ENCODE measurements at places on chromosomes 4 and X. TPM values are rescaled to one million over a fixed set of nuclear protein-coding genes. Genes with fewer than 3 reads are reported as not detected.

CSAG1 gene
- not detected for total RNA-seq

DNA sequence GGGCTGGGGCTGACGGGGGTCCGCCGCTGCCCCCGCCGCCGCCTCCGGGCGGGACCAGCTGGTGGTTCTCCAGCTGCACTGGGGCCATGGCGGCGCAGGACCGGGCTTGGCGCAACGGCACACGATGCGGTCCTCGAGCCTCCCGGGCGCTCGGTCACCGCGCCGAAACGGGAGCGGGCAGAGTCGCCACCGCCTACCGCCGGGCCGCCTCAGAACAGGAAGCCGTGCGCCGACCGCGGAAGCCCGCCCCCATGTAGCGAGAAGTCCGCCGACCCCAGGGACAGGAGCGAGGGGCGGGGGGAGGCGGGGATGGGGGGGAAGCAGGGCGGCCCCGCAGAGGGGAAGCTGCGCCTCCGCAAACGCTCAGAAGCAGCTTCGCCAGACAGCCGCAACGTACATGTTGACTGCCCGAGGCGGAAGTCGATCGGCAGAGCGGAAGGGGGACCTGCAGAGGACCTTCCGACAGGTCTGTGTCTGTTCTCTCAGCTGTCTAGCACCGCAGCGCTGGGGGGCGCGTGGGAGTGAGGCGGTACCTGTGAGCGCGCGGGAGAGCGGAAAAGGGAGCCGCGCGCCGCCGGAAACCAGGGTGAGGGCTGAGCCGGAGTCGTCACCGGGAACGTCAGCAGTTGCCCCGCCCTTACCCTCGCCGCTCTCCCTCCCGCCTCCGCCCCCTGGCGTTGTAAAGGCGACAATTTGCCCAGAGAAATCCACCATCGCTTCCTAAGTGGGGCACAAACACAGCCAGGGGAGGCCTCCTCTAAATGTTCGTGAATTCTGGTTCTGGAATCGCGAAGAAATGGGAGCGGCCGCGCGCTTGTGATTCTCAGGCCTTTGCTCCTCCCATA is at the start of gene MED14:
MED14 (minus strand) TSS at position 218 of the 845 bp plus-strand sequence; CDS start at position 88, 130 bp downstream.
- peak; percentile 94 for DNase-seq

GRCh38 chrX:77786365-77786680 is 307 bp upstream of the ATRX start:
- no peak for DNase-seq

DNA sequence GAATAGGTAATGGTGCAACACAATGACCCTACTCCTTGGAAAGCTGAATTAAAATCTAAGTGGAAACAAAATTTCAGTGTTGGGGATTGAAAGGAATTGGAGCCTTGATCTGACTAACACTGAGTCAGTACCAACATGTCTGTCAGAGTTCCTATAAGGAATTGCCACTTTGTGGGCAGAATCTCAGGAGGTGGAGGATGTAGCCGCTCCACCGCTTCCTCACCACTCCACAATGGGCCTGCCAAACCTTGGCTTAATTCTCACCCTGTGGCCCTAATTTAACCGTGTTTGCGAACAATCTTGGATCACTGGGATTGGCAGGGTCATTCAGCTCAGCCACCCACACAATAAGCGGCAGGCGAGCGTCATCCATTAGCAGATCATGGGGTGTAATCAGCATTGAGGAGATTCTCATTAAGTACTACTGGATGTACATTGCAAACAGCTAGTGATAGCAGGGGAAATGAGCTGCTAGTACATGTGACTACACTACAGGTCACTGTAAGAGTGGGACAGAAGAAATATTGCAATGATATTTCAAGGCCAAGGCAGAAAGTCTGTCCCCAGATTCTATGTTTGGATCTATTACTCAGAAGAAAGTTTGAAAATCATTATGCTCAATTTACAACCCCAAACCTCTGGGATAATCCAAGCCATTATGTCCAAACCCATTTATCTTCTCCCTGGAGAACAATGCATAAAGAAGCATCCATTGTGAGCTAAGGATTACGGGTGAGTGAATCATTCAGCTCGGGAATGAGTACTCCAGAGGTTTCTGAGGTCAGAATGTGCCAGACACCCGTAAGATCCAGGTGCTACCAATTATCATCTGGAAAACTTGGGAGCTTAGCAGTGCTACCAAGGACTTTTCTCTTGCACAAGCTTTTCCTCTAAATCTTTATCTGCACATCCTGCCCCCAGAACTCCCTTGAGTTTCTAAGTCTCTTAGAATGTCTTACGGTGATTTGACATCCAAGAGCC is 5.8 kb downstream of the SRPX start:
- DNase-seq = no peak

TKTL1 gene
- total RNA-seq = not detected

ADGRG2 gene
- total RNA-seq = not detected

DNA sequence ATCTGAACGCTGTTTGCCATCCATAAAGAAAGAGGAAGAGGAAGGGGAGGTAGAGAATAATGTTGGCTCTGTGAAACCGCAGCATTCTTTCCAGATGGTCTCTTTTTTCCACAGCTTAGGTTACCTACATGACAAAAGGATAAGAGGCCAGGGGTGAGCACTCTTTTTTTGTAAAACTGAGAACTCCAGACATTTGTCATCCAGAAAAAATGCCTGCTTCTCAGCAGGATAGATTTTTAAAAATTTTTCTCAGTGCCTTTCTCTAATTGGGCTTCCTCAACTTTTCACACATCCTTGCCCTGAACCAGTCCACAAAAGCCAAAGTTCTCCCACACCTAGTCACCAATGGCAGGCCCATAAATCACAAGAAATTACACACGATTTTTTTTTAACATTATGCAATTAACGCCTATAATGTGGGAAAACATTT is 158.1 kb upstream of the TENM3 start:
- DNase-seq = no peak

DNA sequence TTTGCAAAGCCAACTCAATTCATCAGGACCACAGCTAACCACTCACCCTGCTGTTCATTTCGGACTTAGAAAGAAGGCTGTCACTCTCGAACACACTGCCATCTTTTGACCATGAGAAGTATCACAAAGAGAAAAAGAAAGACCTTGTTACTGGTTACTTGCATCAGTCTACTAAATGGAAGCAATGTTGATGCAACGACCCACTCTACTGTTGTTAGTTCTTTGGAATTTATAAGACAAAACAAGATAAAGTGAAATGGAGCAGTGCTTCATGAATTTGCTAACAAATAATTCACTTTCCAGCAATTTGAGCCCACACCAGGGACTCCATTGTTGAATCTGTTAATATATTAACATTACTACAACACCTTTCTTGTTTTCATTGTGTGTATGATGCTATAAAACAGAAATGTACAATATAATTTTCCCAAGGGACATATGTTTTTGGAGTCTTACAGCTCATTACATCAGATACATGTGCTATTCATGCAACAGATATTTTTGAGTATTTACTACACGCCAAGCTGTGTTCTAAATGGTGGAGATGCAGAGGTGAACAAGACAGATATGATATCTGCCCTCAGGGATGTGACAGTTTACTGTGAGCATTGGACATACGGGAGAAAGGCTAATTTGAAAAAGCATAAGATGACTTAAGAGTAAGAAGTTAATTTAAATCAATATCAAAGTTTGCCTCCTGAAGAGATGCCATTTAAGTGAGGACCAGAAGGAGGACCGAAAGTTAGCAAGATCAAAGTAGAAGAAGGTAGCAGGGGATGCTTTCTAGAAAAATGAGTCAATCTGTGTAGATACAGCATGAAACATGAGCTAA is 87.2 kb downstream of the AREG start:
- no peak for DNase-seq

DNA sequence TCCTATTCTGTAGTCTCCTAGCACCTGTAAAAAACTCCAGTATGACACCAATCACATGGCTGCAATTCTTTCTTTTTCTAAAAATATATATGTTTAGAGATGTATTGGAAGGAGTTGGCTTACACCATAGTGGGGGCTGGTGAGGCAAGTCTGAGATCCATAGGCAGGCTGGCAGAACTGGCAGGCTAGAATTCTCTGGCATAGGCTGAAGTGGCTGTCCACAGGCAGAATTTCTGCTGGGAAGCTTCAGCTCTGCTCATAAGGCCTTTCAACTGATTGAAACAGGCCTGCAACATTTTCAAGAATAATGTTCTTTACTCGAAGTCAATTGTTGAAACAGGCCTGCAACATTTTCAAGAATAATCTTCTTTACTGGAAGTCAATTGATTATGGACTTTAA is 37.0 kb downstream of the FGF2 start:
- DNase-seq = no peak

DNA sequence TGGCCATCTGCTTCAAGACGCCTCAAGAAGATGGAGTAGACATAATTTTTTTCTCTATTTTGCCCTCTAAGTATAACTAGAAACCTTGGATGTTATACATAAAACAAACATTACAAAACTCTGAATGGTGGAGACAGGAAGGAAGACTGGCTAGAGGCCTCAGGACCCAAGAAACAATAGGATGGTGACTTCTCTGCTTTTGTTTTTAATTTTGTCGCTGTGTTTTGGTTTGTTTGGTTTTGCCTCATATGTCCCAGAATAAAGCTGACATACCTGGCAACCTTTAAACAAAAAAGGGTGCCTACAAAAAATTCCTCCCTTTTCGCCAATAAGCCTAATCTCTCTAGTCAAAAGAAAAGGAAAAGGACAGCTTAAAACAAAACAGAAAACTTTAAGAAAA is 109.1 kb downstream of the PPP4R3C start:
- no peak for DNase-seq

PABPC1L2B gene
- total RNA-seq = not detected

SETD7 gene
- 14.5 TPM for total RNA-seq

DNA sequence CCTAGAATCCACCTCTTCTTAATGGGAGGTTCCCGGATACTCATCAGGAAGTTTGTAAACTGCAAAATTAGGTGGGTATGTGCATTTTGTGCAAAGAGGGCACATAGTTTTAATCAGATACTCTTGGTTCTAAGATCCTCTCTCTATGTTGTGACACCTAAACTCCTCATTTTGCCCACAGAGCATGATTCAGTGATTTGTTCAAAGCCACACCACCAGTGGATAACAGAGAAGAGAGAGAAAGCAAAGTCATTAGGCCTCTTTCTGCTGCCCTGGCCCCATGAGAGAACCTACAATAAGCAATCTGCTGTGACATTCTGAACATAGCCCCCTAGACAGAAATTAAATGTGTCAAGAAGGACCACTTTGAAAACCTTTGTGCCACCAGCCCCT is 72.3 kb upstream of the STIM2 start:
- DNase-seq = no peak

- no peak for DNase-seq
These were observed 70.0 kb downstream of the DCHS2 start for GRCh38 chr4:154421618-154422017.

DNA sequence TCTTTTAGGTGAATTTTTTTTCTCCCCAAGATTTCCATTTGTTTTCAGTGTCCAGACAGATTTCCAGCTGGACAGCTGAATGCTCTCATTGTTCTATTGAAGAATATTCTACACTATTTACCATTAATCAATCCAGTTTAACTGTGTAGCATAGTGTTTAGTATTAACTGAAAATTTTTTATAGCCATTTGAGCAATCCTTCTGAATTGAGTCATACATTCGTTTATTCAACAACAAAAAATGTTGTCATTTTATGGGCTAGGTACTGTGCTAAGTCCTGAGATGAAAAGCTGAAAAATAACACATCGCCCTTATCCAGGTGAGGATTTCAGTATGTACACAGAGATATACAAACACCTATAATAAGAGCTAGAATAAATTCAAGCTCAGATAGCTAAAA is 223.3 kb downstream of the COL25A1 start:
- DNase-seq = no peak

- DNase-seq = no peak
These were observed 55.6 kb downstream of the STIM2 start for GRCh38 chr4:26916195-26916594.

DNA sequence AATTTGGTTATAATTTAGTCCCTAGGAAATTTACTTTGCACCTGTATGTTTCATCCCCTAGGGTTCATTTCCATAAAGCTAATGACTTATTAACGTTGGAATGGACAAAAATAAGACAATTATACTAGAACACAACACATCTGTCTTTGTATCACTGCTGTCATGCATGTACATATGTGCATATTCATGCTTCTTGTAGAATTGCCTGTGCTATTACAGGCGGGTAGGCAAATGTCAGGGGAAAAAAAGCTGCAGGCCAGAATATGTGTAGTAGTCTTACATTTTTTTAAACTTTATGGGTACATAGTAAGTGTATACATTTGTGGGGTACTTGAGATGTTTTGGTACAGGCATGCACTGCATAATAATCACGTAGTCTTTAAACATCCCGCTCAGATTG is 209.6 kb downstream of the NLGN4X start:
- no peak for DNase-seq

MAGEC3 gene
- total RNA-seq = not detected

DNA sequence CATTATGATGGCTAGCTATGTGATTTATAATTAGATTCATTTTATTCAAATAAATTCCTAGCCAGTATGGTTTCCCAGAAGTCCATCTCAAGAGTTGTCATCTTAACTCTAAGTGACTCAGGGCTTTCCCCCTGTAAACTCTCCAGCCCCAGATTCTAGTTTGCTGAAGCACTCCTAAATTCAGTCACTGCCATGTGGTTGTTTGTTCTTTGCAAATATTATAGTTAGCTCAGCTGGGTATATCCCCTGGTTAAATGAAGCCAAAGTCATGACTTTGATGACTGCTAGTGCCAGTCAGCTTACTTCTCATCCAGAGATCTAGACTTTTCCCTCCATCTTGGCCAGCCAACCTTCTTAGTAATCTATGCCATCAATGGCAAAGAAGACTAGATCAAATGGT is 126.0 kb downstream of the GRIA3 start:
- DNase-seq = no peak

- peak; percentile 58 for DNase-seq
These were observed at the start of gene SH3BP2 for GRCh38 chr4:2792711-2793585. TSS of gene SH3BP2 (plus strand) at chr4:2793085. CDS start at chr4:2820618, 27,533 bp downstream.

SPACA5 gene
- not detected for total RNA-seq

DNA sequence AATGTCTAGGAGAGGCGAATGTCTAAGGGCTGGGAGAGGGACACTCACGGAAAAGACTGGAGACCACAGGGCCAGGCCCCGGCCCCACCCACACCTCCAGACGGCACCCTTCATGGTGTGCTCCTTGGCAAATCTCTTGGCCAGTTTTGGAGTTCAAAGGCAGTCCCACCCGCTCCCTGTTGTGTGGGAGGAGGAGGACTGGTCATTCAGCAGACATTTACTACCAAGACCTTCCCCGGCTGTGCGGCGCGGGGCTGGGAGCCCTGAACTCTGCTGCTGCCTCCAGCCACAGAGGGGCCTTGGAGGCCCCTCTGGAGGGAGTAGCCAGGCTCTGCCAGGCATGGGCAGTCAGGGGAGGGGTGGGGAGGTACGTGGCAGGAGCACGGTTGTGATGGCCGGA is 8.7 kb upstream of the TBC1D14 start:
- DNase-seq = no peak

FMR1 gene
- total RNA-seq = 25.5 TPM

C4orf50 gene
- 0.03 TPM for total RNA-seq

DNA sequence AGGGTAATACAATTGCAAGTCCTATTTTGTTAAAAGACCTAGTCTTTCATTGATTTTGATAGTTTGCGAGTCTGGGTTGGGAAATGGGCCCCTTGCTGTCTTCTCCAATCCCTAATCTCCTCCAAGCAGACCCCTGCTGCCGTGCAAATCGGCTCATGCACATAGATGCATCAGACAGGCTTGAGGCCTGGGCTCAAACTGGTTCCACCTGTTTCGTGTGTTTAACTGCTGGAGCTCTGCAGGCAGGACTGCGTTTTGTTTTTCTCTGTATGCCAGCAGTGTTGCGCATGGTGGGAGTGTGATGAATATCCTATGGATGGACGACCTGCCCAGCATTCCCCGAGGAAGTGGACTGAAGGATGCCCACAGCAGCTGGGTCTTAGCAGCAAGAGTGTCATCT is 133.9 kb downstream of the PDGFRA start:
- DNase-seq = no peak

GRCh38 chrX:24955372-24955930 is 60.3 kb downstream of the ARX start:
- no peak for DNase-seq
